Daoy (cell line): ENCODE measurements at places on chromosomes 11 and 22.
A peak's percentile ranks its signal among the peaks of the same experiment; 100 is the strongest.

- no peak for DNase-seq
These were observed 45.2 kb upstream of the SLC5A12 start for GRCh38 chr11:26767060-26767459.

GRCh38 chr22:49458708-49459099 is 369.0 kb downstream of the BRD1 start:
- DNase-seq: no peak

- DNase-seq: no peak
These were observed 1155.6 kb downstream of the DLG2 start for GRCh38 chr11:84471501-84471900.

- no peak for DNase-seq
These were observed 50.7 kb upstream of the LYVE1 start for GRCh38 chr11:10619131-10619680.

DNA sequence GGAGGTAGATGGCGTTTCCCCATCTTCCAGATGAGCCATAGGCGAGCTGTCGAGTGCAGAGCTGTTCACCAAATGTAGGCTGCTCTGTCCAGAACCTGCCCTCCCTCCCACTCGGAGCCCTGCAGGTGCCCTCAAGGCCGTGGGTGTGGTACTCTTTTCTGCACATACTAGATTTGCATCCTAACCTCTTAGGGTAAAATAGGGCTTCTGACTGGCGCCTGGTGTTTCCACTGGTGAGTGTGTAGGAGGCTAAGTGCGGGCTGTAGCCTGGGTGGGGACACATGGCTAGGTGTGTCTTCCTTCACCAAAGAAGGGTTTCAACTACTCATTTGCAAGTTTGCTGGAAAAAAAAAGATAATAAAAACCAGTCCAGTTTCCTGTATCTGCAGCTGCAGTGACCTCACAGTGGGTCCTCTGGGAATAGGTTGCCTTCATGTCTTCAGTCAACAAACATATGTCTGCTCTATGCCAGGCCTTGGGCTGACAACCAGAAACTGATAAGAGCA is 8.5 kb downstream of the BIK start:
- no peak for DNase-seq

DNA sequence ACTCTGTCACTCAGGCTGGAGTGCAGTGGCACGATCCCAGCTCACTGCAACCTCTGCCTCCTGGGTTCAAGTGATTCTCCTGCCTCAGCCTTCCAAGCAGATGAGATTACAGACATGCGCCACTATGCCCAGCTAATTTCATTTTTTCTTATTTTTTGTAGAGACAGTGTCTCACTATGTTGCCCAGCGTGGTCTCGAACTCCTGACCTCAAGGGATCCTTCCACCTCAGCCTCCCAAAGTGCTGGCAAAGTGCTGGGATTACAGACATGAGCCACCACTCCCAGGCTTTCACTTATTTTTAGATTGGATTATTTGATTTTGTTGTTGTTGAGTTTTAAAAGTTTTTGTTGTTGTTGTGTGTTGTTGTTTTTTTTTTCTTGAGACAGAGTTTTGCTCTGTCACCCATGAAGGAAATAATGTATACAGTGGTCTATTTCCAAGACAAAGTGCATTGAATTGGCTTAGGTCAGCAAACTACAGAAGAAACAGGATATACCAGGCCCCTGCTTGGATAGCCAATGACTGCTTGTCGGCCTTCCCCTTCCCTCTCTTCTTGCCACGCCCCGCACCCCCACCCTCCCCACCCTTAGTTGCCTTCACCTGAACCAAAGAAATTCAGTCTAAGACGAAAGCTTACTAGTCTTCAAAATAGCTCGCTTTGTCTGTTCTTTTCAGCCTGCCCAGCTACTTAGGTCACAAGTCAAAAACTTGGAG is 91.8 kb upstream of the CLDN5 start:
- no peak for DNase-seq

DNA sequence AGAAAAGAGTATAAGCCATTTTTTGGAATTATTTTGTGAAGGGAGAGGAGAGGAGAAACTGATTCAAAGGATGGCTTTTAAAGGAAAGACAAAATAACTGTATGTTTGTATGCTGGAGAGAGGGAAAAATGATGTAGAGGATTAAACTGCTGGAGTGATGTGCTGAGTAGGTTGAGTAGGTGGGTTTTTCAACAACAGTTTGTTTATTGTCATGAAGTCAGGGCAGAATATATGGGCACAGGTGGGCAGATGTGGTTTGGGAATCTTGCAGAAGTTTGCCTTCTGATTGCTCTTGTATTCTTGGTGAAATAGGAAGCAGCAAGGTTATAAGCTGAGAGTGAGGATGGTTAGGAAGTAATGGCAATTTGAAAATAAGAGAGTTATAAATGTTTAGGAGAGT is 12.1 kb downstream of the SYT9 start:
- no peak for DNase-seq

DNA sequence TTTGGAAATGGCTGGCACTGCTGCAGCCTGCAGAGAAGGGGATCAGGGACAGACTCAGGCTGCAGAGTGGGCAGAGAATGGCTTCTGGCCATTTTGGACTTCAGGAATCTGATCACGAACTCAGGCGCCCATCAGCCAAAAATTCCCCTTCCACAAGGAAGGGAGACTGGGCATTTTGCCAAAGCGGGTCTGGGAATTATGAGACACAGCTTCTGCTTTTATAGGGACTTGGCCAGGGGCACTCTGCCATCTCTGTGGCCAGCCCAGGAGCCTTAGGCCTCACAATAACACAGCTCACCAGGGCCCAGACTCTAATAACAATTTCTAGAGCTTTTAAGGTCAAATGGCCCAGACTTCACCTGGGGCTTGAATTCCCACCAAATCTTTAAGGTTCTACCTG is 74.7 kb downstream of the CHST1 start:
- peak; percentile 54 for DNase-seq

- DNase-seq: no peak
These were observed 364.3 kb downstream of the SHANK2 start for GRCh38 chr11:70888061-70888460.

- no peak for DNase-seq
These were observed 504.8 kb downstream of the JRKL start for GRCh38 chr11:96894587-96894986.
